ENCODE measurements at places on chromosomes 2 and 18.
A peak's percentile ranks its signal among the peaks of the same experiment; 100 is the strongest.

- no peak for DNase-seq
Observed at GRCh38 chr2:139142252-139142880, 362.2 kb upstream of the NXPH2 start.

DNA sequence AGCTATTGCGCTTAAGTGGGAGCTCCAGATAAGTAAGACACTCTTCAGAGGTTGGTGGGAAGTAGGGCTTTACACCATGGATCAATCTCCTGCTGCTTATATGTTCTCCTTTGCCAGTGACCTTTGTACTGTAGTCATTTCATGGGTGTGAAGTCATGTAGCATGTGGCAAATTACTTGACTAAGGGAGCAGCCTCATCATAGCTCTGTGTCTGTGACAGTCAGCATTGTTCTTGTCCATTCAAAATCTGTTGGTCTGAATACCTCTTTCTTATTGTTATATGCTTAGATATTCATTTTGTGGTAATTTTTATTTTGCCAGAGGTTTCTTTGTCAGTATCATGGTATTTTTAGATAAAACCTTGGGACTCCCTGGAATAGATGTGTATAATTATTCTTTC lies 18.2 kb downstream of the SLC4A1AP start:
- no peak for DNase-seq

- no peak for DNase-seq
Observed at GRCh38 chr2:219531639-219532377, 11.8 kb downstream of the CHPF start.

- peak; percentile 17 for DNase-seq
Observed at GRCh38 chr18:22703883-22704585, 229.1 kb upstream of the RBBP8 start.

DNA sequence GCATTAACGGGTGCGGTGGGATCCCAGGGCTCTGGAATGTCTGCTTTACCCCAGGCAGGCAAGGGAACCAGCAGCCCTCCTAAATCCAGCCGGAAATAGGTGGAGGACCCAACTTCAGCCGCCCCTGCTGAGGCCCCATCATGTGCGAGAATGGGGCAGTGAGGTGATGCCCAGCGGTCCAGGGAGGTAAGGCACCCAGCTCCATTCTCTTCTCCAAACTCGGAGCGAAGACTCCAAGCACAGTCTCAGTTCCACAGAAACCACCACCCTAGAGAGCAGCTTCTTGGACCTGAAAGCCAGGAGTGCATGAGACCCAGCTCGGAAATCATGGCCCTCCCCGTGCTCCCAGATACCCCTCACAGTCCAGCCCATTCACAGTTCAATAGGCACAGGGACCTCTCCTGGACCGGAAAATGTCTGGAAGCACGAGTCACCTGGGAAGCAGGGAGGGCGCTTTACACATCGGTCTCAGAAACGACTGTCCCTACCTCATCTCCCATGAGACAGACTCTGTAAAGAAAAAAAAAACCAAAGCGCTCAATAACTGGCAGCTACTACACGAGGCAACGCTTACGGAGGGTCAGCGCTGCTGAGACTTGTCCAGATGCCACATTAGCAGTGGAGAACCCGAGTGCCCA lies 2.0 kb downstream of the SDC1 start:
- no peak for DNase-seq

DNA sequence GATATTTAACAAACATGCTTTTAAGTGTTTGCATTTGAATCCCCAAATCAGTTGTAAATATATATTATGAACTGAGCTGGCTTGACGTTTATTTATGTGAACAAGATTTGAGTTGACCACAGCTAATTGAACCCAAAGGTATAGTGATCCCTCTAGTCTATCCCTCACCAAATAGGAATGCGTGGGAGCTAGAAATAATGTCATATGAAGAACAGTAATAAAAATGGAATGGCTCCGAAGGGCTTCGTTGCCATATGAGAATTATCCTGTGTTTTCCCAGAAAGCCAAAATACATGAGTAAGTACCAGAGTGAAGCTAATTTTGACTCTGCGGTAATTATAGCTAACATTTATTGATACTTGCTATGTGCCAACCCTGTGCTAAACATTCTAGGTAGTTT lies 142.7 kb downstream of the ADCYAP1 start:
- no peak for DNase-seq

DNA sequence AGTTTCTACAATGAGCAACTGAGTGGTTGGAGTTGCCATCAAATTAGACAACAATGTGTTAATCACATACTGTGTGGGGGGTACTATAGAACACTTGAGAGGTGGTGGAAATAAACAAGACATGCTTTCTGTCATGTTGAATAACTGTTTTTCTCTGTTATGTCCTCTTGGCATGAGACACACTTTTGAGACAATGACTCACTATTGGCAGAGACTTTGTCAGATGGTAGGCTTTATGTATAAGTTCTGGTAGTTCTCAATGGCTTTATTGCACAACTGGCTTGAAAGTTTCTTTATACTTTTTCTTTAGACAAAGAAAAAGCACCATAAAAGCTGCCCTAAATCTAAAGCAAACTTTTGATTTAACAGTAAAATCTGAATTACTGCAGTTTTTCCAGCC lies 578.7 kb downstream of the ADCYAP1 start:
- DNase-seq, result no peak

DNA sequence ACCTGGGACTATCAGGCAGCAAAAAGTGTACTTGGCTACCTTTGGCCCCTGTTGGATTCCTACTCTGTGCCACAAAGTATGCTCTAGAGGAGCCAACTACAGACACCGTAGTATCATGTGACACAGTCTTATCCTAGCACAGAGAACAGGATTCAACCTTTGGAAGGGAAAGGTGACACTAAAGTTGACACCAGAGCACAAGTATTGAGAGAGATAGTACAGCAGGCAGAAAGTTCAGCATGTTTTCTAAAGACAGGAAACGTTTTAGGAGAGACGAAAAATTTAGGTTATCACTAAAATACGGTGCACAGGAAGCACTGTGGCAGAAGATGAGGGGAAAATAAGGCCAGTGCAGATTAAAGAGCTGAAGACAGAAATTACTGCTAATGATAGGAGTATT lies 18.6 kb downstream of the SMAD2 start:
- DNase-seq, result no peak

GRCh38 chr18:44942073-44942472 lies 261.4 kb downstream of the SETBP1 start:
- DNase-seq, result no peak

- DNase-seq, result no peak
Observed at GRCh38 chr2:12302140-12302539, 414.6 kb upstream of the TRIB2 start.

DNA sequence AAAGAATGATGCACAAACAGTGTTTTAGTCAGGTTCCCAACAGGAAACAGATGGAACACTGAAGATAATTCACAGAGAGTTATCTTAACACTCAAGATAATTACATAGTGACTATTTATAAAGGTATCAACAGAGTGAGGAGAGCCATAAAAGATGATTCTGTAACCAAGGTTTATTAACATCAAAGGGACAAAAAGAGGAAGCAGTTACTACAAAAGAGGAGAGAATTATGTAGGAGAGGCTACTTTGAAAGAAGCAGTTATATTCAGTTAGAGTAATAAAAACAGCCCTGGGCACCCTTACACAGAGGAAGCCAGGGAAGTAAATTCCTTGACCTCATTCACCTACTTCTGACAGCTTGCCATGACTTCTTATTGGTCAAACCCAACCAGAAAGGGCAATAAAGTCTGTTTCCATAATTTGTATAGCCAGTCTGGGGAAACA lies 326.5 kb upstream of the SLC39A10 start:
- DNase-seq, result no peak

GRCh38 chr2:235116885-235117492 lies 165.2 kb downstream of the SH3BP4 start:
- DNase-seq, result no peak

GRCh38 chr2:233267516-233268245 lies 16.2 kb downstream of the ATG16L1 start:
- DNase-seq, result no peak

DNA sequence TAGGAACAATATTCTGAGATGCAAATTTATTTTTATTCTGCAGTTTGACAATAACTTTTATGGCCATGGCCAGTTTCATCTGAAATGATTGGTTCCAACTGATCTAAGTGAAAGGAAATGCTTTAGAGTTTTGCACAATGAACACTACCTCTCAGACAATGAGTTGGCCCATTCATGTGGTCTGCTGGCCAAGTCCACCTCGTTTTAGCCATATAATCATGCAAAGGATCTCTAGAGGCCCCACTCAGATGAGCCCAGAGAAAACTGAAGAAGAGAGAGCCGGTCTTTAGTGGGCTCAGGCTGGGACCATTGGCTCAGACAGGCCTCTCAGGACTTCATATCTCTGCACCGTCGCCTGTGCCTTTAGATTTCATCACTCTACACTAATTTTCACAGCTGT lies 254.7 kb downstream of the MREG start:
- DNase-seq, result no peak

DNA sequence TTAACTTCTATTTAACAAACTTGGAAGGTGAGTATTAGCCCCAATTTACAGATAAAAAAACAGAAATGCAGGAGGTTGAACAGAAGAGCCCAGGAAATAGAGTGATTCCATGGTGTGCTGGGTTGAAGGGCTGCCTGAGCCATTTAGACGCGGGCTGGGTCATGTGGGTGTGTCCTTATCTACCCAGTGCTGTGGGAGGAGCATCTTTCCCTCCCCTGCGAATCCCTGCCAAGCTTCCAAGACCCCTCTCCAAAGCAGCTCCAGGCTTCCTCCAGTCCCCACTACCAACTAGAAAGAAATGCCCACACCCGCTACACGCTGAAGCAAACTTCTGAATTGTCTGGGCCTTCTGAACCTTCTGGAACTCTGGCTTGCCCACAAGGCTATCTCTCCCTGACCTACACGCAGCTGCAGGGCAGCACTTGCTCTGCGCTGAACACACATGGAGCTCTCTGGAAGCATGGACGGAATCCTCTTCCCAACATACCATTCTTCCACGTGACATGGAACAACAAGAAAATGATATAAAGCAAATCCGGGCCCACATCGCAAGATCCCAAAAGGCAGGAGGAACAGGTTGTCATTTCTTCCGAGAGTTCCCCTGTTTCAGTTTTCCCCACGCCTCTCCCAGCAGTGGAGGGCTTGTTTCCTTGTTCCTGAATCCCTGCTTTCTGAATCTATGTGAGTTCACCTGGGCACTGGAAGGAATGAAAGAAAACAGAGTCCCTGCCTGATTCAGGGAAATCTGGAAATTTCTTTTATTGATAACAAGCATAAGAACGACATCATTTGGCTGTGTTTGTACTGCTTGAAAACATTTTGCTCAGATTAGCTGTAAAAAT lies 562.7 kb upstream of the ID2 start:
- DNase-seq, result no peak

DNA sequence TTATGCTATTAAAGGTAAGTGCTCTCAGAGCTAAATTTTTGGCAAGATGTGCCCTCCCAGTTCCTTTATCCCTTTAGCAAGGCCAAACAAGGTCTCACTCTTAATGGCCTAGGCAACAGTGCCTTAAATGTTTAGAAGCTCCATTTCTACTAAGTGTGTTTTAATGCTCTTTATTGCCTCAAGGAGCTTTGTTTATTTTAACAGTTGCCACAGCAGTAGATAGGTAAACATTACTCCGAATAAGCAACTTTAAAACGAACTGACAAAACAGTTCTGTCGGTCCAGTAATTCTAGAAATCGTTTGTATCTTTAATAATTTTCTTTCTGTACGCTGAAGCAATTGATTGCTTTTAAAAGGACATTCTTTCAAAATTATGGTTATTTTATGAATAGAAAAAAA lies 74.5 kb downstream of the PIEZO2 start:
- peak; percentile 48 for DNase-seq

DNA sequence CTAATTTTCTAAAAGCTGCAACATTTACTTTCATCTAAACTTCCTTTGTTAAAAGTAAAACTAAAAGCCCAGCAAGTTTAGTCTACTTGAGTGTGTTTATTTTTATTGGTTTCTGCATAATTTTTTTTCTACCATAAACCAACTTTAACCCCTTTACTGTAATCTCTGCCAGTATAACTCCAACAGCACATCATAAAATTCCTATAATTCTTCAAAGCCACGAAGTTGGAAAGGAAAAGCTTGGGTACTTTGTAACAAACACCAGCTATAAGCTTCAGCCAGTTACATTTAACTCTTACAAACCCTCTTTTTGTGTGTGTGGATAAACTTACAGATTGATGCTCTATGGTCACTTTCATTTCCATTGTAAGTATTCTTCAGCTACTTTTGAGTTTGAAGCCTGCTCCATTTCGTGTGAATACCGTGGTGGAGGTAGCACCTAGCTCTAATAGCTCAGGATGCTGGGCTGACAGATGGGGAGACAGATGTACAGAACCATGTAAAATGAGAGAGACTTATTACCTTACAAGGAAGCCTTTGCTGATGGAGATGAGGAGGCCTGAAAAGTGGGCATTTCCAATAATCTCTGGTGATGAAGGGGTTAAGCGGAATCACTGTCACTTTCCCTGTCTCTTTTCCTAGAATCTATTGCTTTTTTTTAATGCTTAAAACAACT lies 42.5 kb downstream of the ZEB2 start:
- no peak for DNase-seq

- DNase-seq, result no peak
Observed at GRCh38 chr18:21084511-21085078, 27.0 kb downstream of the ROCK1 start.

DNA sequence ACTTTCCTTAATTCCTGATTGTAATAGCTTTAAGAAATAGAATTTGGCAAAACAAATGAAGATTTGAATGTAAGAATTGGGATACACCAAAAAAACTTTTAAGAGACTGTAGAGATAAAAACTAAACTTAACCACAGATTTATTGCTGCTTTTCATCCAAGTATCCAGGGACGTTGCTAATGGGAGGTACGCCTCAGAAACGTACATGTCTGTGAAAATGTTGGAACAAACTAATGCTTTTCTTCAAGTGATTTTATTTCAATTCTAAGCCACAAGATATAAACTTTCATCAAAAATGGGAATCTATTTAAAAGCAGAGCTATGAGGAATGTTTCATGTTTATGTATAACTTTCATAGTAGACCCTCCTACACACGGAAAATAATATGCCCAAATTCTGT lies 66.3 kb downstream of the ARHGAP15 start:
- no peak for DNase-seq

- no peak for DNase-seq
Observed at GRCh38 chr2:96887493-96888012, 17.7 kb upstream of the SEMA4C start.

- no peak for DNase-seq
Observed at GRCh38 chr2:181374781-181375675, 82.2 kb upstream of the ITGA4 start.

DNA sequence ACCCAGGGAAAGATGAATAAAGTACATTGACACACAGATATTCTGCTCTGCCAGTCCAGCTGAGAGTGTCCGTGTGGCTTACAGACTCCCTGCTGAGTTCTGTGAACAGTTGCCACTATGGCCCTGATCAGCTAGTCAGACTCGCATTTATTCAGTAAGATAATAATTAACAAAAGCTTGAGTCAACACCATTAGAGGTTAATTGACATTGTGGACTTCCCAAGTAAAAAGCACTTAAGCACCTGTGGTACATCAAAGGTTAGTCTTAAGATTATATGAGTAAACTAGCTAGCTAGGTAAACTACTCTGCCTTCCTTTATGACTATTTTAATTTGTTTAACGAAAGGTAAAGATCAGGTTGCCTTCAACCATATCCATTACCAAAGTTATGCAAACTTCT lies 33.7 kb downstream of the ANKRD30B start:
- no peak for DNase-seq
